ENCODE measurements at places on chromosomes 16 and 17.

DNA sequence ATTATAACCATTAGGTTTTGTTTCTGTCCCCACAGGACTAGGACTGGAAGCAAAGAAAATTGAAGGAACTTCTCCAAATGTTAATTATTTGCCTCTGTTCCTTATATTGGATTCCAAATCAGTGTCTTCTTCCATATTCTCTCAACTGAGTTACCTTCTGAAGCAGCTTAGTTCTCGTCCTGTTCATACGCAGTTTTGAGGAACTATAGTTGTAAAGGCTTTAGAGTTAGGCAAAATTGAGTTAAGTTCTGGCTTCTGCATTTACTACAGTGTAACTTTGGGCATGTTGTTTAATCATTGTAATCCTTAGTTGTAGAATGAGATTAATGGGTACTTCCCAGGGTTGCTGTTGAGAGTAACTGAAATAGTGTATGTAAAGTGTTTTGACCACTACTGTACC lies 11.2 kb downstream of the CBFB start:
- no peak for DNase-seq

DNA sequence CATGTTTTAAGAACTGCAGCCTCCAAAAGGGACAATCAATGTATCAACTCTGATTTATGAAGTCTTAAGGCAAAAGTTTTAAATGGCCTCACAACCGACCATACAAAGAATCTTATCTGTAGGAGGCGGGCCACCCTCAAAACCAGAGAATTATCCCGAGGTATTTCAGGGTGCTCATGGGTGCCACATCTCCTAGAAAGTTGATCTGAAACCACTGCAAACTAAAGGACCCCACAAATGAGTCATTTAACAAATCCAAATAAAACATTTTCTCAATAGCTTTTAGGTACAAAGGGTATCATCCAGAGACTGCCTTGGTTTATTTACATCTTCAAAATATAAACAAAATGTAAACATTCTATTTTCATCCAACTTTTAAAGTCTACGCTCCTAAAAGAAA lies 6.8 kb downstream of the ERN1 start:
- no peak for DNase-seq

GRCh38 chr16:57084257-57084770 lies 8.1 kb upstream of the CPNE2 start:
- DNase-seq = peak; percentile 82

DNA sequence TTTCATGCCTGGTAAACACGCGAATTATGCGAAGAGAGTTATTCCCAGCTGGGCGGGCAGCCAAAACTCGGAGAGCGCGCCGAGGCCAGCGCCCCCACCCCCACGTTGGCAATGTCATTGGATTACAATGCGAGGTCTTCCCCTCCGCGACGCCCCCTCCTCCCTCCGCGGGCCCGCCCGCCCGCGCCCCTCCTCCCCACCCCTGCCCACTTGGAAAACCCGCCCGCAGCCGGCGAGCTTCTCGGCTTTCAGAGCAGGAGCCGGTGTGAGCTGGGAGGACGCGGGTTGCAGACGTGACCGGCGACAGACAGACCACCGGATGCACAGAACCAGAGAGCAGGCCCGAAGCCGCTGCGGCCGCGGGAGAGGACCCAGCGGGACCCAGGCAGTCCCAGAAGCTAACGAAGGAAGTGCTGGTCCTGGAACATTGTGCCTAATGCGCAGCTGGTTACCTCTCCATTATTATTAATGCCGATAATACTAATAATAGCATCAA lies 4.0 kb downstream of the NOG start:
- no peak for DNase-seq

- no peak for DNase-seq
Measured at GRCh38 chr16:85574672-85575475, 38.2 kb upstream of the GSE1 start.

DNA sequence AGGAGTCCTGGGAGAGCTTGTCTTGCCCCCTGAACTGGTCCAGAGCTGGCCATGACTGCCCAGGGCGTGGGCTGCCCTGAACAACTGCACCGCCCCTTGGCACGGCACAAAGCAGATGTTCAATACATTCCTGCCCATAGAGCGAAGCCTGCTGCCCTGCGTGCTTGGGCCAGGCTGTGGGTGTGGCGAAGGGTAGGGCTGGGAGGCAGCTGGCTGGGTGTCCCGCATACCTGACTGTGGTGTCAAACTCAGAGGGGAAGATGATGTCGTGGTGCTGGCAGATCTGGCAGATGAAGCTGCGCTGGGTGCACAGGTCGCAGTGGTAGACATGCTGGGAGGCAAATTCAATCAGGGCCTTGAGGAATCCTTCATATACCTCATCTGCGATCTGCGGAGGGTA lies 124.2 kb upstream of the SMURF2 start:
- DNase-seq = no peak

GRCh38 chr17:80475910-80476876 lies at the start of gene NPTX1:
NPTX1 (minus strand) TSS chr17:80476607; CDS start chr17:80476446, 161 bp downstream.
- no peak for DNase-seq

- DNase-seq = no peak
Measured at GRCh38 chr16:50275428-50276325, 9.3 kb downstream of the ADCY7 start.

DNA sequence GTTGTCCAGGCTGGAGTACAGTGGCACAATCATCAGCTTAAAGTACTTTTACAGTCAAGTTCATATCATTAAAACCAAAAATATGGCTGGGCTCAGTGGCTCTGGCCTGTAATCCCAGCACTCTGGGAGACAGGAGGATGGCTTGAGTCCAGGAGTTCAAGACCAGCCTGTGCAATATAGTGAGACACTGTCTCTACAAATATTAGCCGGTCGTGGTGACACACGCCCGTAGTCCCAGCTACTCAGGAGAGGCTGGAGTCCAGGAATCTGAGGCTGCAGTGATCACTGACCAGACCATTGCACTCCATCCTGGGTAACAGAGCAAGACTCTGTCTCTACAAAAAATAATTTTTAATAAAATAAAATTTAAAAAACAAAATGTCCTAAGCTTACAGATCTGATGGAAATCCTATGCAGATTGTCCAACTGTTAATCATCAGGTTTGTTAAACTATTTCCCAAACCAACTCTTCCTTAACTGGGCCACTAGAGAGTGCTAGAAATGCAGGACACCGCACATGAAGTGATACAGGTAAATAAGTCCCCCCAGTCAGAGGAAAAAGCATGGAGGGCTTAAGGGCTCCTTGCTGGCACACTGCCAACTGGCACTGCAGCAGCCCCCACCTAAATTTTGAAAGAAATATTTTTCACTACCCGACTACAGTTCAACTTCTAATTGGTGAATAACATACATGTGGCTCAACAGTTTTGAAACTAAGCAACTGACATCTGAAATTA lies 2.8 kb downstream of the USP22 start:
- no peak for DNase-seq

GRCh38 chr16:72942021-72942420 lies 105.9 kb downstream of the ZFHX3 start:
- DNase-seq = no peak

GRCh38 chr16:49269201-49269600 lies 12.4 kb downstream of the CBLN1 start:
- no peak for DNase-seq

DNA sequence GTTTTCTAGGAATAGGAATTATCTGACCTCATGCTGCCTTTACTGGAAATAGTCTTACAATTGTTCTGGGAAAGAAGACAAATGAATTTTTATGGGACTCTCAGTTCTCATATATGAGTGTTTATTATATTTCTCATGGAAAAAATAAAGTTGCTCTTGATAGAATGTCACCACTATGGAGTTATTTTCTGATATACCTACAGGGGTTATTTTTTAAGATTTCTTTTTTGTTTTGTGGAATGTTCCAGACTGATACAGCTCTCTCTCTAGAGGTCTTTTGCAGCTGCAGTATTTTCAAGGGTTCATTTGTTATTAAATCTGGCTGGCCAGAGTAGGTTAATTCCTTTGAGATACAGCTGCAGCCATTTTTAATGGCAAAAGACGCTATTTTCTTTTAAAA lies 100.7 kb downstream of the ABCA8 start:
- DNase-seq = no peak

- DNase-seq = no peak
Measured at GRCh38 chr16:734981-735881, 5.6 kb downstream of the CIAO3 start.

- no peak for DNase-seq
Measured at GRCh38 chr17:41692722-41693521, 4.2 kb downstream of the EIF1 start.

GRCh38 chr17:48562934-48563333 lies 15.2 kb downstream of the HOXB4 start:
- DNase-seq = no peak

- DNase-seq = no peak
Measured at GRCh38 chr16:2519711-2520080, 475 bp upstream of the AMDHD2 start.

- no peak for DNase-seq
Measured at GRCh38 chr16:54346041-54346440, 59.5 kb upstream of the IRX3 start.

DNA sequence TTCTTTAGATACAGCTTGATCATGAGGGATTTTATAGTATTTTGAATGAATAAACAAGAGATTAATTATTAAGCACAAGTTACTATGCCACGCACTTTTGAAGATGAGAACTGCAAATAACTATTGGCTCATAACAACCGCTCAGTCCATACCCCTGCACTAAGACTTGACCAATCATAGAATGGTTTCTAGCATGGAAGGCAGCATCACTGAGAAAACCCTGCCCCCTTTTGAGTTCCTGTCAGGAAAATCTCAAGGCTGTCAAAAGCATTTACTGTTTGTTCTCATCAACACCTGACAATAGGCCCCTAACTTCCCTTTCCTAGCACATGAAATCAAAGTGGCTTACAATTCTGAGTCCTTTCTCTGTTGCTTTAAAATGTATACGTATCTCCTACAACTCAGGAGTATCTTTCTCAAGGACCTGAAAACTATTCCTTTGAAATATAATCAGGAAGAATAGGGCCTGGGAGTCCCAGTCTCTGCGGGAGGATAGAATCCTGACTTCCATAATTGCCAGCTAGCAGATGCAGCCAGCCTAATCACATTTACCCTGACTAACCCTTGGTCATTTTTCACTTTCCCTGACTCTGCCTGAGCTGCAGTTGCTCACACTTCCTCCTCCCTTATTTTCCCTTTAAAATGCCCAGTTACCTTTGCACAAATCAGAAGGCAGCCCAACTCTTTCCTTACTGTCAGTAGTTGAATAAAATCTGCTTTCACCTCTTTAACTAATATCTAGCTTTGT lies 9.1 kb upstream of the MMD start:
- no peak for DNase-seq

DNA sequence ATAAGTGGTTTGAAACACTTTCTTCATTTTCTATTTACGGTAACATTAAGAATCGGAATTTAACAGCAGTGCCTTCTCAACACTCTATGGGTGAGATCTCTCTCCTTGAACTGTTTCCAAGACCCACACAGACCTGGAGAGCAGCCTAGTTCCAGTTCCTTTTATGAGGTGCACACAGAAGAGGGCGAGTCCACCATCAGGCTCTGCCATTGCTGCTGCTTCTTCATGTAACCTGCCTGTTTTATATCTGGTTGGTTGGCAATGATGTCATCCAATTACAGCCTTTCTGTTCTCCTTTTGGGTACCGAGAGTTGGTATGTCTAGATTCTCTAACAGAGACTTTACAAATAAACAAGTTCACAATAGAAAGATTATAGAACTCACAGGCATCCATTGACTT lies 225.7 kb downstream of the UTP18 start:
- no peak for DNase-seq

DNA sequence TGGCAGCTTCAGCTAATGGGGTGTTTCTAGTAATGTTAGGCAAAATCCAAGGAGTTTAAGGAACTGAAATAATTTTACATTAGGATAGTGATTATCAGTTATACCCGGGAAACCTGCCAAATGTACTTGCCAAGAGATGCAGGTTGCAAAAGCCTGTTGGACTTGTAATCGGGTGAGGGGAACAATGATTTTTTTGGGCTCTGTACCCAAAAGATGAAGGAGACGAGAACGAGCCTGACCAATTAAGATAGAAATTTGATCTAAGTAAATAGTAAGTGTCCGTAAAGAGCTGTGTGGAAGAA lies 56.3 kb upstream of the ARL4D start:
- DNase-seq = no peak

DNA sequence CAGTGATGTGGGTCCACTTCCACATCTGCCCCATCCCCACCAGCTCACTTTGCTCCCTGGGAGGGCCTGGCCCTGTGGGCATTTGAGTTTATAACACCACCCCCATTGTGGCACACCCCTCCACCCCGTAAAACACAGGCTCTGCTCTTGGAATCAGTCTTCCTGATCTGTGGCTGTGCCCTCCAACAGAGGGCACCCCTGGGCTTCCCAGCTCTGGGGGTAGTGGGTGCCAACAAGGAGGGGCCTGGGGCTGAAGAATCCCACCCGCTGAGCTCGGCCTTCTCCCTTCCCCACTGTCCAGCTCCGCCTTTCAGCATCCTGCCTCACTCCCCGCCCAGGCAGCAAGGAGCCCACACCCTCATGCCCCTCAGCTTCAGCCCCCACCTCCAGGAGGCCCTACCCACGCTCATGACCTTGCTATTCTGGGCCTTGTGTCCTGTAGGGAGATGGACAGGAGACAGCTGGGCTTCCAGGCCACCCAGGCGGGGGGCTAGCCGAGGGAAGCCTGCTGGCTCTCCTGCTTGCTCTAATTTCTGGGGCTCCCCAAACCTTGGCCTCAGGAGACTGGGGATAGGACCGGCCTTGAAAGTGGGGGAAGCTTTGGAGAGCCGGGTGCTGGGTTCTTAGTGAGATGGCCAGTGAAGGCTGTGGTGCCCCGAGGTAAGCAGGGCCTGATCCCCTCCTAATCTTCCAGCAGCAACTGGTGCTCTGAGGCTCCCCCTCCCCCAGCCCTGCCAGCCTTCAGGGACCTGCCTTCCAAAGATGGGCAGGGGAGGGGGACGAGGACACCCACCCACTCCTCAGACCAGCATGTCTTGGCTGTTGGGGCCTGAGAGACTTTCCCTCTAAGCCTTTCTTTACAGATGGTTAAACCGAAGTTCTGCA lies 2.9 kb upstream of the ATP2A1 start:
- no peak for DNase-seq

GRCh38 chr17:56707312-56708219 lies 114.1 kb downstream of the NOG start:
- DNase-seq = no peak

GRCh38 chr16:16086653-16087446 lies 136.4 kb downstream of the ABCC6 start:
- DNase-seq = no peak

GRCh38 chr16:47013910-47014309 lies 40.4 kb upstream of the DNAJA2 start:
- no peak for DNase-seq

DNA sequence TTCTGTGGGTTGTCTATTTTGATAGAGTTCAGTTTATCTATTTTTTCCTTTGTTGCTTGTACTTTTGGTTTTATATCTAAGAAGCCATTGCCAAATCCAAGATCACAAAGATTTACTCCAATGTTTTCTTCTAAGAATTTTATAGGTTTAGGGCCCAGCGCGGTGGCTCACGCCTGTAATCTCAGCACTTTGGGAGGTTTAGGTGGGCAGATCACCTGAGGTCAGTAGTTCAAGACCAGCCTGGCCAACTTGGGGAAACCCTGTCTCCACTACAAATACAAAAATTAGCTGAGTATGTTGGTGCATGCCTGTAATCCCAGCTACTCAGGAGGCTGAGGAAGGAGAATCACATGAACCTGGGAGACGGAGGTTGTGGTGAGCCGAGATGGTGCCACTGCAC lies 13.7 kb upstream of the ITGA3 start:
- DNase-seq = no peak

Data from bone marrow (tissue), 2 donors.